Stimulated activated naive B cell treated with anti-CD40 and anti-IgM and Interleukin-4, amounts not matched to agents 10 μg/mL and 1 μg/mL and 100 μg/mL, for 72 hours (primary cell): ENCODE measurements at places on chromosomes 16 and 17.

- DNase-seq: no peak
Measured at GRCh38 chr16:54281535-54282201, 4.9 kb downstream of the IRX3 start.

GRCh38 chr16:70428178-70428998 is 10.5 kb downstream of the ST3GAL2 start:
- peak; percentile 70 for DNase-seq

- DNase-seq: no peak
Measured at GRCh38 chr16:24855678-24856077, 9.9 kb downstream of the SLC5A11 start.

GRCh38 chr16:23670137-23670776 is 8.4 kb upstream of the PLK1 start:
- peak; percentile 58 for DNase-seq

DNA sequence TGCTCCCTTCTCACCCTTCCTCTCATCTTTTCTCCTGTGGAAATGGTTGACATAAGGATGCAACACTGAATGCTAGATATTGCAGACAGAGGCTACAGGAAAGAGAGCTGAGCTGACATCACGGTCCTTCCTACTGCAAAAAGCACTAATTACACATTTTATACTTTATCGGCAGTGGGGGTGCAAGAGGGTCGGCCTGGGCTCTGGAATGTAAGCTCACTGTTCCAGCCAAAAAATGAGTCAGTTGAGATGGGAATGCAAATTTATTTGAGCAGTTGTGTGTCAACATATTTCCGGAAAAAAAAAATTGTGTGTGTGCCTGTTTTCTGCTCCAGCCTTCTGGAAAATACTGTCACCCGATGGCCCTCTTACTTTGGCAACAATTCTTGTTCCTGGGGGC is 14.1 kb upstream of the MRTFB start:
- DNase-seq: no peak

DNA sequence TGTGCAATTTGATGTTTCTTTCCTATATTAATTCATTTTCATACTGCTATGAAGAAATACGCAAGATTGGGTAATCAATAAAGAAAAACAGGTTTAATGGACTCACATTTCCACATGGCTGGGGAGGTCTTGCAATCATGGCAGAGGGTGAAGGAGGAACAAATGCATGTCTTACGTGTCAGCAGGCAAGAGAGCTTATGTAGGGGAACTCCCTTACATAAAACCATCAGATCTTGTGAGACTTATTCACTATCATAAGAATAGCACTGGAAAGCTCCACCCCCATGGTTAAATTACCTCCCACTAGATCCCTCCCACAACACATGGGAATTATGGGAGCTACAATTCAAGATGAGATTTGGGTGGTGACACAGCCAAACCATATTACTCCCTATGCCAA is 418.9 kb upstream of the MAF start:
- DNase-seq: no peak

GRCh38 chr17:72887917-72888316 is 204.6 kb downstream of the SLC39A11 start:
- no peak for DNase-seq

DNA sequence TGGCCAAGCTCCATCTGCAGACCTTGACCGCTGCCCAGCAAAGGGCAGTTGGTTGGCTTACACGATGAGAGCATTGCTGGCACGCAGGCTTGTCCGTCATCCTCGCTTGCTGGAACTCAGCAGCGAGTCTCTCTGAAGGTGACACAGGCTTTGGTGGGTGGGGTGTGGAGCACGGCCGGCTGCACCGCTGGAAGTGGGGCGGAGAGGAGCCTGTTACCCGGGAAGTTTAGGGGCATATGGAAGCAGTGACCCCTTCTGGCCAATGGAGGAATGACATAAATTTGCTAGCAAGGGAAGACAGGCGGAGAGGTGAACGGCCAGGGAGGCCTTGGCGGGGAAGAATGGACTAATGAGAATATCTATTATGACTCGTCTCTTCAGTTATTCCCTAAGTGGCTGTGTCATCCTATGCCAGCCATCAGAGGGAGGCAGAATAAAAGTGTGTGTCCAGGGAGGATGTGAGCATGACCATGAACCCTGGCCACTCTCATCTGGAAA is 65.9 kb upstream of the SDK2 start:
- peak; percentile 42 for DNase-seq

DNA sequence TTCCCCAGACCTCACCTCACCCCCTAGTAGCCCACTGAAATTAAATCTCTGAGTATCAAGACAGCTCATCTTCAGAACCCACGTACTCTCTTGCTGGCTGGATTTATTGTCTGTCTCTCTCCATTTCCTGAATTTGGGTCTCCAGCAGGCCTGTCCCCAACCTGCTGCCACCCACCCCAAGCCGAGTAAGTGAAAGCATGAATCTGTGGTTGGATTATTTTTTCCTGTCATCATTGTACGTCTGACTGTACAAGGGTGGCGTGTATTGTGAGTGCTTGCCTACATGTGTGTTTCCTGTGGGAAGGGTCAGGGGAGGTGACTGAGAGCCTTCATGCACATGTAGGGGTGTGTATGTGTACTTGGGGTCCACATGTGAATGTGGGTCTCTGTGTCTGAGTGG is 5.4 kb downstream of the TNP2 start:
- DNase-seq: peak; percentile 32

DNA sequence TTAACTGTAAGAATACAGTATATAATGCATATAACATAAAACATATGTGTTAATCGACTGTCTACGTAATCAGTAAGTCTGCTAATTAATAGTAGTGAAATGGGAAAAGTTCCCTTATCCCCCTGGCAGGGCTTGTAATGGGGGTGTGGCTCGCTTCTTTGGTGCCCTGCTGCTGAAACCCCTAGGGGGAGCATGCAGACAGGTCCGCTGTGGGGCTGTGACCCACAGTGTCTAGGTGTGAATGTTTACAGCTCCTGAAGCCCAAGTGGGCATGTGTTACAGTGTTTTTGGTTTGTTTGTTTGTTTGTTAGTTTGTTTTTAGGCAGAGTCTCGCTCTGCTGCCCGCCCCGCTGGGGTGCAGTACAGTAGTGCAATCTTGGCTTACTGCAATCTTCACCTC is 495.7 kb downstream of the SHISA9 start:
- no peak for DNase-seq

GRCh38 chr17:58525239-58525638 is 10.8 kb upstream of the MTMR4 start:
- DNase-seq: no peak

DNA sequence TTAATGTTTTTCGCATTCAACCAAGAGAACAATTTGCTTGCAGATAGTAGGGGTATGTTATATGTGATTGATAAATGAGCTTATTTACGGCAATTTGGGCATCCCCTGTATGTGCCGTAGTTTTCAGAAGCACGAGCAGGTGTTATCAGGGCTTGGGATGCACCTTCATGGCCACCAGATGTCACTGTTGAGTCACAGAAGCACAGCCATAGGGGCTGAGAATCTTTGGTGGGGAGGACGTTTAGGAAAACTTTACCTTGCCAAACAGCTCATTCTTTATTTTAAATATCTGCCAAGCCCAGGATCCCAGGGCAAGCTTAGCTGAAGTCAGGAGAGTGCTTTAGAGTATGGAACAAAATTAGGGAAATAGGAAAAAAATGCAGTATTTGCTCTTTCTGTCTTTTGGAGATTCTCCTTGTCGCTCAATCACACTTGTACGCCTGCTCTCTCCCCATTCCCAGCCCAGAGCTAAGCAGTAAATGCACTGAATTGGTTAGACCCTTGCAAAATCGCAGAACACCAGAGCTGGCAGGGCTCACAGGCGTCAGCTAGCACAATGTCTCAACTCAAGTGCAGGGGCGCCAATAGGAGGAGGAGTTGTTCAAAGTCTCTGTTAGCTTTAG is 93.6 kb upstream of the MPHOSPH6 start:
- DNase-seq: peak; percentile 23

DNA sequence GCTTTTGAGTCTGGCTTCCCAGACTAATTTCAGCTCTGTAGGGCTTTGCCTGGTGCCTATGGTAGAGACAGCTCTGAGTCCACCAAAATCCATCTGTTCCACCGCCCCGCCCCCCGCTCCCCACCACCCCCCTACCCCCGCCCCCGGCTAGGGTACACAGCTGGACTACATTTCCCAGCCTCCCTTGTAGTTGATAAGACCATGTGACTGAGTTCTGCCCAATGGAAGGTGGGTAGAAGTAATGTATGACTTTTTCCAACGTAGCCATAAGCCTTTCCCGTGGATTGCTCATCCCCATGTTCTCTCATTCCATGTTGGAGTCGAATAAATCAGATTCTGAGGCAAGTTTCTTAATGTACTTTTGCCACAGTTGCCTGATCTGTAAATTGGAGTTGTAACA is 786.7 kb upstream of the EEF2KMT start:
- DNase-seq: no peak

DNA sequence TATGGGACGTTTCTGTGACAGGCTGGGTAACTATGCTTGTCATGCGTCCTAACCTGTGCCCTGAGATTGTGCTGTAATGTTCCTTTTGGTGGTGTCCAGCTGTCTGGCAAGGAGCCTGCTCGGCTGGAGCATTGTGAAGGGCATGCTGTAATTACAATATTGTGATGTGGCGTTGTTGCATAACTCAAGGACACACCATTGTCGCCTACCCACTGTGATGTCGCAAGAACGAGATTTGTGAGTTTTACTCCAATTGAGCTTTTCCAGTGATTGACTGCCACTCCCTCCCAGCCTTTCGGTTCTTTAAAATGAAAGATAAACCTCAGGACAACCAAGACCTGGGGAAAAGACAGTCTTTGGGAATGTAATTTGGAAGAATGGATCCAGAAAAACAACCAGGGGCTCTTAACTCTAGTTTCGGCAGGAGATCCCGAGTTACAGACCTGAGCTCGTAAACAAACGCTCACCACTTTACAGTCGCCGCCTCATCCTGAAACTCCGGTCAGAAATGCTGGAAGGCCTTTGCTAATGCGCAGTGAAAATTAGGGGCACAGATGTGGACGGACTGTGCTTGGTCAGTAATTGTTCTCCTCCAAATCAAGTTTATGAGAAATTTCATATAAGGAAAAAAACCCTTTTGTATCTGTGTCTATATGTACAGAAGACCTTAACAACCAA is 1.3 kb downstream of the ZNF750 start:
- DNase-seq: no peak

GRCh38 chr17:16974569-16975276 is 2.8 kb upstream of the TNFRSF13B start:
- no peak for DNase-seq

DNA sequence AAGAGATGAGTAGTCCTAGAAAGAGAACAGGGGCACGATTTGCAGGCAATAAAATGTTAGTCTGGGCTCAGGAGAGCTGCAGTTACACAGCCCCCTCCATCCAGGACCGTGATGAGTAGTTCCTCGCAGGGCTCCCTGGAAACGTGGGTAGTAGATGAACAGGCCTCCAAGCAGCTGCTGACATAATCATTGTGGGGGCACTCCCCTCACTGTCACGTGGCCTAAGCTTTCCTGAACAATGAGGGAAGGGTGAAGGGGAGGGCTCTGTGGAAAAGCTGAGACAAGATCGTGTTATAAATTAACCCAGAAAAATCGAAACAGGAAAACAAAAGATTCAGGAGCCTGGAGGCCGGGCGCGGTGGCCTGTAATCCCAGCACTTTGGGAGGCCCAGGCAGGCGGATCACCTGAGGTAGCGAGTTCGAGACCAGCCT is 1.3 kb upstream of the PER1 start:
- peak; percentile 39 for DNase-seq

DNA sequence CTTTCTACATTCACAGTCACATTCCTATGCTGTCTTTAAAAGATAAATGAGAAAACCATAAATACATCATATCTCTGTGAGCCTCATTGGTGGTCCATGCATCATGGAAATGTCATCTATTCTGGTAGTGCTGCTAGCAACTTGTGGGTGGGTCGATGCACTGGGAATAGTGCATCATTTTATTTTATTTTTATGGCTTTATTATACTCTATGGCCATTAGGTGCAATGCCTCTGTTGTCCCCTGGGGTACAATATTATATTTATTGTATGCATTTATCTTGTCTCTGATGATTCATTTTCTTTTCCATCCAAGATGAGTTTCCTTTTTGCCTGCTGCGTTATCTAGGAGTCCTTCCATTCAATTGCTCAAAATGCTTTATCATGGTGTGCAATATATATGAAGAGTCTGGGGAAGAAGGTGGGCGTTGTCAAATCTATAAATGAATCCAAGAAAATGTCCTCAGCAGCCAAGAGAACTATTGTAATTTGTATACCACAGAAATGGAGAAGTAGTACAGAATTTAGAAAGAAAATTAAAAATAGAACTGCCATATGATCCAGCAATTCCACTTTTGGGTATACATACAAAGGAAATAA is 324.0 kb downstream of the KCNJ2 start:
- no peak for DNase-seq

- DNase-seq: no peak
Measured at GRCh38 chr16:83115491-83116232, 488.9 kb downstream of the CDH13 start.

- DNase-seq: peak; percentile 48
Measured at GRCh38 chr17:48878920-48879898, 13.4 kb upstream of the ATP5MC1 start.

GRCh38 chr16:88527186-88527936 is 42.8 kb upstream of the ZC3H18 start:
- DNase-seq: peak; percentile 40

DNA sequence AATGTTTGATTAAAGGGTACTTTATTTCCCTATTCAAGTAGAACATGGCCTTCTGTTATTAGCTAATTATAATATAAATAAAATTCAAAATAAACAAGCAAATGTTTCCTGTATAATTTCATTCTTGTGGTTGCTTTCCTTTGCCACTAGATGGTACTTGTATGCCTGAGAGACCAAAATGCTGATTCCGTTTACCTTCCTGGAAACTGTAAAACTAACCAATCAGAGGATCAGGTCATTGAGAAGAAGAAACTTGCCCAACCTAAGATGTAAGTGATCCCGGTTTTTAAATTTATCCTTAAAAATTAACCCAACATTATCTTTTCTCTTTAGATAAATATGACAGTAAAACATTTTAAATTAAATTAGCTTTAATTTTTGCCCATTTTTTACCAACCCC is 8.1 kb upstream of the ABCA5 start:
- DNase-seq: no peak

- peak; percentile 68 for DNase-seq
Measured at GRCh38 chr17:29615492-29616299, 7.0 kb downstream of the CORO6 start.
